Nephron progenitor cell (in vitro differentiated cells): ENCODE measurements at places on chromosomes 6 and 20.

DNA sequence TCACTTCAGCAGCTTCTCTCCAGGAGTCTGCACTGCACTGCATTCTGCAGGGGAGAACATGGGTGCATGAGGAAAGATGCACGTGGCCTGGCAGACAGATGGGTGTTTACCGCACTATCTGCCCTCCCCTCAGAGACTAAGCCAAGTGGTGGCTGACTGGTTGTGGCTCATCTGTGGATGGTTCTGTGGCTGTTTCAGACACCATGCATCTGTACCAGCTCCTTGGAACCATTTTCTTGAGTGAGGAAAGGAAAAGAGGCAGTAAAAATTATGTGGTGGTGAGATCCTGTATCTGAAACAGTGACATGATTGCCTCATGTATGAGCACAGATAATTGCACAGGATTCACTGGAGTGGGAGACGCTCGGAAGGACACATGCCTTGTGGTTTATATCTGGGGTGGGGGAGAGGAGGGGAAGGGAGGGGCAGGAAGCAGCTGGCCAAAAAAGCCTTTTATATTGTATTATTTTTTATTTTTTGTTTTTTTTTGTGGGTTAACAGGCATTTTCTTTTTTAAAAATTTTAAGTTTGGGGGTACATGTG lies 161.7 kb downstream of the ERMARD start:
- no peak overlapping the region for H3K27ac ChIP-seq
- peaks cover 3% of the 10 kb centered on the region for H3K27me3 ChIP-seq
- no peaks in the 10 kb centered on the region for H3K36me3 ChIP-seq

GRCh38 chr6:47687432-47687831 lies 10.9 kb upstream of the ADGRF4 start:
- H3K36me3 ChIP-seq: no peaks in the 10 kb centered on the region
- no peaks in the 10 kb centered on the region for H3K27me3 ChIP-seq
- no peak overlapping the region for H3K27ac ChIP-seq
- no peak overlapping the region for H3K4me3 ChIP-seq

DNA sequence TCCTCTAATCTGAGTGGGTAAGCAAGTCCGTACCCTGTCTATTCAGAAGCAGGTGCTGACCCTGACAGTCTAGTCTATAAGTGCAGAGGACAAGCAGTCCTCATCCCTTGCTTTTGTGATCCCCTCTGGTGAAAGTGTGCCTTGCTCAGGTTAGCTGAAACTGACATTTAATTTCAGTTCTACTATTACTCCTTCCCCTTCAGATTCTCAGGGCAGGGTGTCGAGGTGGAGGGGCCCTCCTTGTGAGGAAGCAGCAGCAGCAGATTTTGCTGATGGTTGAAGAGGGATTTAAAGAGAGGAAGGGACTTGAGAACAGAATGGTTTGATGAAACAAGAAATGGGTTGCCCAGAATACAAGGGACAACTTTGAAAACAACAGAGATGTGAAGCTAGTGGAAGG lies 309.3 kb downstream of the CLIC5 start:
- no peak overlapping the region for H3K4me3 ChIP-seq
- no peak overlapping the region for H3K27ac ChIP-seq
- peaks cover 6% of the 10 kb centered on the region for H3K27me3 ChIP-seq

- no peaks in the 10 kb centered on the region for H3K36me3 ChIP-seq
- H3K27me3 ChIP-seq: peaks cover 42% of the 10 kb centered on the region
- no peak overlapping the region for H3K4me3 ChIP-seq
- no peak overlapping the region for H3K27ac ChIP-seq
- DNase-seq: no peak
Measured at GRCh38 chr20:59291740-59292383, 8.5 kb upstream of the EDN3 start.

GRCh38 chr6:8006208-8006607 lies 58.0 kb downstream of the BLOC1S5 start:
- no peaks in the 10 kb centered on the region for H3K36me3 ChIP-seq
- H3K4me1 ChIP-seq: peaks cover 10% of the 10 kb centered on the region
- no peak overlapping the region for H3K4me3 ChIP-seq
- no peak overlapping the region for H3K27ac ChIP-seq

DNA sequence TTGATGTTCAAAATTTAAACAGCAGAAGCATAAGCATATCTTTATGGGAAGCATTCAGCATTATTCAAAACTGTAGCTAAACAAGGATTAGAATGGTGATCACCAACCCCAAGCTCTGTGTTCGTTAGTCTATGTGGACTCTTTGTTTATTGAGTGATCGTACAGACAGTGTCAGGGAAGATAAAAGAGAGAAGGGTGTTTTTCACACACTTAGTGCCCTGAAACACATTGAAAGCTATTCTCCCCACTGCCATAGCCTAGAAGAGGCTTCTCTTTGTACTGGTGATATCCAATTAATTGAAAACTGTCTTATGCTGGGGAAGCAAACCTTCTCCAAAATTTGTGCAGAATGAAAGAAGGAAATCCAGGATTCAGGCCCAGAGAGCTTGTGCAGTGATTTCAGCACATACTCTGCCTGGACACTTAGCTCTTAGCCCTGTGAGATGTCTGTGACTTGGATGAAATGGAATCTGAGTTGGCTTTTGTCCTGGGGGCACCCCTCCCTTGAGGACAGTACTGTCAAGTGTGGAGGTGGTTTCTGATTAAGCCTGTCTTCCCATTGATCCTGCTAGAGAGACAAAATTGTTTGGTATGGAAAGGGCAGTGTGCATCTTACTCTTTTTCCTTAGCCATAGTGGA lies 125.7 kb upstream of the MTHFD1L start:
- no peak overlapping the region for H3K4me3 ChIP-seq
- no peak overlapping the region for H3K27ac ChIP-seq
- DNase-seq: no peak
- peaks cover 3% of the 10 kb centered on the region for H3K27me3 ChIP-seq
- peaks cover 22% of the 10 kb centered on the region for H3K36me3 ChIP-seq
- peaks cover 16% of the 10 kb centered on the region for H3K4me1 ChIP-seq

DNA sequence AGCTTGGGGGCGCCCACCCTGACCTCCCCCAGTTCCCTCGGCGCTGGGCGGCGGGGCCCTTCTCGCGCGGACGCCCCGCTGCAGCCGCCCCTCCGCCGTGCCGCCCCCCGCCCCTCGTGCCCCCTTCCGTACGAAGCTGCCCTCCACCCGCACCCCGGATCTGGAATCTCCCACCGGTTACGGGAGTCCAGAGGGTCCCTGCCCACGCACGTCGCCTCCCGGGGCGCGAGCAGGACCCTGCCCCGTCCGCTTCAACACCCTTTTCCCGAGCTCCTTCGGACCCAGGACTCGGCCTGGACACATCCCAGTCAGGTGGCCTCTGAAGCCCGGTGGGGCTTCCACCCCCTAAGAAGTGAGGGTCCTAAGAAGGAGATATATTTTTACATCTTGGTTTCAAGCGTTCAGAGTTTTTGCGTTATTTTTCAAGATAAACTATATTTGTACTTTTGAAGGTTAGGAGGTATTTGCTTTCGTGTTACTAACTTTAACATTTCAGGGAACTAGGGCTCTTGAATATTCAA lies 506 bp downstream of the ARFGAP1 start:
- peaks cover 10% of the 10 kb centered on the region for H3K36me3 ChIP-seq
- DNase-seq: no peak
- peak overlapping the region; percentile 91 for H3K4me3 ChIP-seq
- no peaks in the 10 kb centered on the region for H3K27me3 ChIP-seq

- peak; percentile 77 for DNase-seq
- H3K27me3 ChIP-seq: peaks cover 52% of the 10 kb centered on the region
- peaks cover 4% of the 10 kb centered on the region for H3K36me3 ChIP-seq
- H3K27ac ChIP-seq: no peak overlapping the region
- no peak overlapping the region for H3K4me3 ChIP-seq
- peaks cover 25% of the 10 kb centered on the region for H3K4me1 ChIP-seq
Measured at GRCh38 chr20:58233881-58234528, 5.6 kb upstream of the ANKRD60 start.

GRCh38 chr6:139872665-139873064 lies 498.2 kb upstream of the CITED2 start:
- peak overlapping the region; percentile 0 for H3K4me3 ChIP-seq
- H3K27me3 ChIP-seq: no peaks in the 10 kb centered on the region
- peak overlapping the region; percentile 87 for H3K27ac ChIP-seq

DNA sequence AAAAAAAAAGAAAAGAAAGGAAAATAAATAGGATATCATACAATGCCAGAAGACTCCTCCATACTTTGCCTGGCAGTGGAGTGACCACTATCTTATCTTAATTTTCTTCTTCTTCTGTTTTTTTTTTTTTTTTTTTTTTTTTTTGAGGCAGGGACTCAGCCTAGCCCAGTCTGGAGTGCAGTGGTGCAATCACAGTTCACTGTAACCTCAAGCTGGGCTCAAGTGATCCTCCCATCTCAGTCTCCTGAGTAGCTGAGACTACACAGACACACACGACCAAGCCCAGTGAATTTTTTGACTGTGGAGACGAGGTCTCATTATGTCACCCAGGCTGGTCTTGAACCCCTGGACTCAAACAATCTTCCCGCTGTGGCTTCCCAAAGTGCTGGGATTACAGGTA lies 17.1 kb upstream of the MMP9 start:
- no peaks in the 10 kb centered on the region for H3K36me3 ChIP-seq
- no peak overlapping the region for H3K27ac ChIP-seq
- H3K4me3 ChIP-seq: no peak overlapping the region
- H3K4me1 ChIP-seq: peaks cover 20% of the 10 kb centered on the region
- no peak for DNase-seq
- H3K27me3 ChIP-seq: peaks cover 28% of the 10 kb centered on the region

GRCh38 chr6:158174514-158174913 lies 6.4 kb downstream of the GTF2H5 start:
- no peak overlapping the region for H3K27ac ChIP-seq
- no peak for DNase-seq
- H3K4me1 ChIP-seq: peaks cover 4% of the 10 kb centered on the region
- H3K36me3 ChIP-seq: peaks cover 68% of the 10 kb centered on the region

- peaks cover 10% of the 10 kb centered on the region for H3K36me3 ChIP-seq
- H3K4me1 ChIP-seq: peaks cover 34% of the 10 kb centered on the region
- no peaks in the 10 kb centered on the region for H3K27me3 ChIP-seq
- H3K27ac ChIP-seq: no peak overlapping the region
- no peak overlapping the region for H3K4me3 ChIP-seq
Measured at GRCh38 chr6:87879132-87879861, 168.3 kb upstream of the SPACA1 start.

DNA sequence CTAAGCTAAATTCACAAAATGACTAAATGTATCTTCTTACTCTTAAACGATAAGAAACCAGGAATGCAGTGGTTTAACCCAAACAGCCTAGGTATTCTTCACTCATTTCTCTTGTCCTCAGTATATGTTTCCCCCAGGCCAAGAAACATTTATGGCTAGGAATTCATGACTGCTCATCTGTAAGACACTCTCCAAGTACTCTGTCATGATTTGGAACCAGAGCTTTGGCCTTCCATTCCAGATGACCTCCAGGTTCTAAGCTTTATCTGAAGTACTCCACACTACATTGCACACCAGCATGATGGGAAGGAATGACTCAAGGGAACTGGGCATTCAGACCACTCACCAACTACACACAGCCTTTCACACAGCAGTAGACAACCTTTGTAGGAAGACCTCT lies 29.3 kb downstream of the NT5E start:
- H3K27me3 ChIP-seq: peaks cover 8% of the 10 kb centered on the region
- no peaks in the 10 kb centered on the region for H3K4me1 ChIP-seq
- H3K4me3 ChIP-seq: no peak overlapping the region
- H3K27ac ChIP-seq: no peak overlapping the region

- no peak for DNase-seq
- H3K27me3 ChIP-seq: peaks cover 8% of the 10 kb centered on the region
Measured at GRCh38 chr6:155041741-155042279, 46.7 kb downstream of the TIAM2 start.

GRCh38 chr6:3899970-3900439 lies 50.8 kb downstream of the FAM50B start:
- H3K27ac ChIP-seq: no peak overlapping the region
- H3K4me3 ChIP-seq: no peak overlapping the region
- no peaks in the 10 kb centered on the region for H3K36me3 ChIP-seq
- H3K4me1 ChIP-seq: peaks cover 12% of the 10 kb centered on the region

DNA sequence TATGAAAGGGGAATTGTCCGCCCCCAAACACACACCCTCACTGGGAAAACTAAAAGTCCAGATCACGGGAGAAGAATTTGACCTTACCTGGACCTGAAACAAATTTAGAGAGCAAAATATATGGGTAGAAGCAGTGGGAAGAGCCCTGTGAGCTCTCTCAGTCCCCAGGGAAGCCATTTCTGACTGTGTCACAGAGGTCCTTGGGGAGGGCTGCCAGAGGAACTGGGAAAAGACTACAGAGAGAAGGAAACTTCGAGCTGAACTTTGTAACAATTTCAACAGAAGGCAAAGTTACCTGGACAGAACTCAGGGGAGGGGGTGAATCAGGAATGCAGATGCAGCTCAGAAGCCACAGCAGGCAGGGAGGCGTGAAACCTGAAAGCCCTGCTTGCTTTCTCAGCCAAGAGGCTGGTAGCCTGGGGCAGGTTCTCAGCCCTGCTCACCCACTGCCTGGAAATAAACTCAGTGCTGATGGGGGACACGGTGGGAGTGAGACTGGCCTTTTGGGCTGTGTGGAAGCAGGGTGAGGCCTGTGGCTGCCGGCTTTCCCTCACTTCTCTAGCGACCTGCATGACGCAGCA lies 163.8 kb downstream of the TMEM200A start:
- no peaks in the 10 kb centered on the region for H3K36me3 ChIP-seq
- H3K4me1 ChIP-seq: no peaks in the 10 kb centered on the region
- no peak for DNase-seq
- H3K27ac ChIP-seq: no peak overlapping the region

DNA sequence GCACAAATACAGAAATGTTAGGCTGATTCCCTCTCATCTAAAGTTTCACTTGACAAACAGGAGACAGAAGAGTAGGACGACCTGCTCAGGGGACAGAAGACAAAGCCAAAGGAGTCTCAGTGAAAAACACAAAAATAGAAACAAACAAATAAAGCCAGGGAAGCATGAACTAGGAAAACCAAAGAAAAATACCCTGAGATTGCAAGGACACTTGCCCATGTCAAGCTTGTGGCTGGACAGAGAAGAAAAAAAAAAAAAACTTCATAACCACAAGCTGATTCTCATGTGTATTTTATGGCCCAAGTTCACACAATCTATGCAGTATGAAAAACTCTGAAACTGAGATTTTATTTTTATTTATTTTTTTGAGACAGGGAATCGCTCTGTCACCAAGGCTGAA lies 85.6 kb upstream of the BEND6 start:
- H3K27ac ChIP-seq: peak overlapping the region; percentile 66
- H3K27me3 ChIP-seq: peaks cover 5% of the 10 kb centered on the region
- no peak overlapping the region for H3K4me3 ChIP-seq

DNA sequence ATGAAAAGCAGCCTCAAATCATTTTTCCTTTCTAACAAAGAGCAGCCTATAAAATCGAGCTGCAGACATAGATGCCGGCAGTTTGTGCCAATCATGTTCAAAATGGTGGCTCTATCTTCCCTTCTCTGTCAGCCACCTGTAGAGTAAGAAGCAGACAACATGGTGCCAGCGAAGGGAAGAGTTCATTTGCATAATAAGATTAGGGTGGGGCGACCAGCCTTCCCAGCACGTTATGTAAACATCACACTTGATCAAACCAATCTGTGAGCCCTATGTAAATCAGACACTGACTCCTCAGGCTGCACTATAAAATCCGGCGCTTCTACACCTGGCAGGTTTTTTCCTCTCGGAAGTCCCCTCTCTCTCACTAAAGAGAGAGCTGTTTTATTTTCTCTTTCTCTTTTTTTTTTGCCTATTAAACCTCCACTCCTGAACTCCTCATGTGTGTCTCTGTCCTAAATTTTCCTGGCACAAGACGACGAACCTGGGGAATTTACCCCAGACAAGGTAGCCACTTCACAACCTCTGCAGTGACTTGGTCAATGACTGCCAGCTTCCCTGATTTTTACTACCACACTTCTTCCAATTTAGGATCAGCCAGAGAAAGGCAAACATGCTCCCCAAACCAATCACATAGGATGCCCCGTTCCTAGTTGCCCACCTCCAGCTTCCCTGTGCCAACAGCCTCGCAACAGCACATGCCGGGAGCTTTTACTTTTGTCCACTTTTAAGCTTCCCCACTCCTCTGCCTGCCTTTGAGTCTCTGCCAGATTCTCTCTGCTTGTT lies 12.9 kb downstream of the TPMT start:
- H3K27me3 ChIP-seq: no peaks in the 10 kb centered on the region
- H3K27ac ChIP-seq: peak overlapping the region; percentile 3
- peaks cover 29% of the 10 kb centered on the region for H3K36me3 ChIP-seq
- DNase-seq: no peak
- no peak overlapping the region for H3K4me3 ChIP-seq
